ACHN (cell line): ENCODE measurements at places on chromosomes 16 and 17.

GRCh38 chr17:19812407-19812806 is 55.3 kb downstream of the ULK2 start:
- DNase-seq, result peak; percentile 7

DNA sequence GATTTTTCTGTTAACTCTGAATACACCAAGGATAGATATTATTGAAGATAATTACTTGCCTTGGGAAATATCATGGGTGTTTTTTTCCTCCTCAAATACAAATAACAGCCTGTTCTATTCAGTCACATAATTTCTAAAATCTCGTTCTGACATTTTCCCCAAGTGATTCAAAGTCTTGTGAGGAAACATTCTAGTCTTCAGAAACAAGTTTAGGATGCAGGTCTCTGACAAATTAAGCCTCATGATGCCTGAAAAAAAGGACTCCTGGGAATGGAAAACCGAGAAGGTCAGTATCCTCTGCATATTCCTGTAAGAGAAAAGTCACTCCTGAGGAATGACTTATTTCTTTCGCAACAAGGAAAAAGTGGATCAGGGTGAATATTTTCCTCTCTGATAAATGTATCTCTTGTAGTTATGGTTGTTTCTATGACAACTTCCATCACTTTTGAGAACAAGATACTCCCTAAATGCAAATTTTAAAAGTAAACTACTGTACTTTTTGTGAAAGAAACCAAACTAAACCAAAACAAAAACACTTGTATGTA is 384.6 kb downstream of the CNTNAP4 start:
- no peak for DNase-seq

DNA sequence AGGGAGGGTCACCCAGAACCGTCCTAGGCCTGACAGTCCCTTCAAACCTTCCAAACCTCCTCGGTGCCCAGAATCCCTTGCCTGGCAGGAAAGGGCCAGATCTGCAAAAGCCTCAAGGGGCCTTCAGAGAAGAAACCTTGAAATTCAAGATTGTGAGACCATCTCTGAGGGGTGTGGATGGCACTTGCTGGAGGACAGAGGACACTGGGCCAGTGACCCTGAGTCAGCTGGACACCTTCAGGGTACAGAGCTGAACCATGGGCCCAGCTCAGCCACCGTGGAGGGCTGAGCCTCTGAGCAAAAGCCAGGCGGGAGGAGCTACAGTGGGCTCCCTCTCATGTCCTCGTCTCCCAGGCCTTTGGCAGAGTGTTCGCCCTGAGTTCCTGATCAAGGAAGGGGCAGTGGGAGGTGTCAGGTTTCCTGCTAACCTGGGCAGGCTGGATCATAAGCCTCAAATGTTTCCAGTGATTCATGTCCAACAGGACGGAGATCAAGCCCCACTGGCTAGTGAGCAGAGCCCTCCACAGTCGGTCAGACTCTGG is 3.0 kb downstream of the PDILT start:
- DNase-seq, result no peak

DNA sequence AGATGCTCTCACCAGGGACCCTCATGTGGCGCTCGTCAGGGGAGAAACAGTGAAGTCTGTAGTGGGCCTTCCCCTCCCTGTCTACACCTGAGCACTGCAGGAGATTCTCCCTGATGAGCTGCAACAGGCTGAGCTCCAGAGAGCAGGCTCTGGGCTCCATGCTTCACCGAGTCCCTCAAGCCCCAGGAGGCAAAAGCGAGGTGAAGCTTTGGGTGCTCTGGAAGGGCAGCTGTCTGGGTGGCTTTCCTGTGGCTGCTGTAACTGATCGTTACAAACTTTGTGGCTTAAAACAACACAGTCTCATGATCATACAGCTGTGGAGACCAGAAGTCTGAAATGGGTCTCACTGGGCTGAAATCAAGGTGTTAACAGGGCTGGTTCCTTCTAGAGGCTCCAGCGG is 12.1 kb upstream of the CD300LD start:
- peak; percentile 7 for DNase-seq

DNA sequence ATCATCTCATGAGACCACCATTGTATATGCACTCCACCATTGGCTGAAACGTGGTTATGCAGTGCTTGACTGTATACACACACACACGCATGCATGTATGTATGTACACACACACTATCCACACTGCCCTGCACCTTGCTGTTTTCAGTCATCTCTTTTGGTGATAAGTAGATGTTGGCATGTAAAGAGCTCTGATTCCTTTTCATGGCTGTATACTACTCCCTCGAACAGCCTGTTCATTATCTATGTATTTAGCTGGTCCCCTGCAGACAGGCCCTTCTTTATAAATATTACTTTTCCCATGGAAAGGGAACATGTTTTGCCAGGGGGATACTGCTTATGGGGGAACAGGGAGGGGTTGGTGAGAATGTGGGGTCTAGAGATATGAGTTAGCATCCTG is 349.4 kb downstream of the FOXL1 start:
- DNase-seq, result no peak

DNA sequence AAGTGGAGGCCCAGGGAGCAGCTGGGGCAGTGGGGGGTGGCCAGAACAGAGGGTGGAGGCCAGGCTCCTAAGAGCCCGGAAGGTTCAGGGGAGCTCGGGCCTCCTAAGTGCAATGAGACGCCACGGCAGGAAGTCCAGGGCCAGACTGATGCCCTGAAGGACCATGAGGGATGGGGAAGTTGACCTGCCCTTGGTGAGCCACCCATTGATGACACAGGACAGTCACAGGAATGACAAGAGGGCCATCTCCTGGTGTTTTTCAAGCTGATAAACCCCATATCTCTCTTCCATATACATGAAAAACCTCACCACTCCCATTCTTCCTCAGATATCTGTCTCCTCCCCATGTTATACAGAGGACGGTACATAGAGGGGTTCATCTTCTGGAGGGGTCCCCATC is 5.8 kb upstream of the MRPL58 start:
- DNase-seq, result no peak

DNA sequence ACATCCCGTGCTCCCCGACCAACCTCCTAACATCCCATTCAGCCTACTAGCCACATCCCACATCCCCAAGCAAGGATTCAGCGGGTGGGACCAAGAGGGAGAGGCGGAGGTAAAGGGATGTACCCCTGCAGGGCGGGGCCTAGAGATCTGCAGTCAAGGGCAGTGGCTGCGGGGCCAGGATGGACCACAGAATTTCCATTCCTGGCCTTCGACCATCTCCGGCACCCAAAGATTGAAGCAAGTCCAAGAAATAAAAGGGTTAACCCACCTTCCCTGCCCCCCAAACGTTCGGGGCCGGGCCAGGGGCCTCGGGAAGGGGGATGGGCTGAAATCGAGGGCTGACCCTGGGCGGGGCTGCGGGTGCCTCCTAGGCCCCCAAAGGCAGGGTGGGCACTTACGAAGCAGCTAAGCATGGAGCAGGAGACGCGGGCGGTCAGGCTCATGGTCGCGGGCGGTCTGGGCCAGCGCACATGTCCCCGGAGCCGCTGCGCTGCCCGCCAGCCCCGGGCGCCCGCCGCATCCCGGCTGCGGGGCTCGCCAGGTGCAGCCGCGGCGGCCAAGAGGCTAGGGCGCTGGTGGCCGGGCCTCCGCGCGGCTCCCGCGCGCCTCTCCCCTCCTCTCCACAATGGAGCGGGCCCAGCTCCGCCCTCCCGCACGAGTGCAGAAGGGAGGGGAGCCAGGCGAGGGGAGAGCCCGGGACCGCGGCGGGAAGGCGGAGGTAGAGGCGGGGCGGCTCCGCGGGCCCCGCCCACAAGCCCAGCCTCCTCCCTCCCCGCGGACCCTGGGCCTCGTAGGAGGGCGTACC is at the start of gene MTMR4:
Gene MTMR4 (minus strand): TSS at position 674 of the 805 bp plus-strand sequence. CDS start 231 bp downstream, at position 443.
- DNase-seq, result peak; percentile 88

- peak; percentile 65 for DNase-seq
These were observed 68.2 kb downstream of the MYO18A start for GRCh38 chr17:29111816-29112499.

DNA sequence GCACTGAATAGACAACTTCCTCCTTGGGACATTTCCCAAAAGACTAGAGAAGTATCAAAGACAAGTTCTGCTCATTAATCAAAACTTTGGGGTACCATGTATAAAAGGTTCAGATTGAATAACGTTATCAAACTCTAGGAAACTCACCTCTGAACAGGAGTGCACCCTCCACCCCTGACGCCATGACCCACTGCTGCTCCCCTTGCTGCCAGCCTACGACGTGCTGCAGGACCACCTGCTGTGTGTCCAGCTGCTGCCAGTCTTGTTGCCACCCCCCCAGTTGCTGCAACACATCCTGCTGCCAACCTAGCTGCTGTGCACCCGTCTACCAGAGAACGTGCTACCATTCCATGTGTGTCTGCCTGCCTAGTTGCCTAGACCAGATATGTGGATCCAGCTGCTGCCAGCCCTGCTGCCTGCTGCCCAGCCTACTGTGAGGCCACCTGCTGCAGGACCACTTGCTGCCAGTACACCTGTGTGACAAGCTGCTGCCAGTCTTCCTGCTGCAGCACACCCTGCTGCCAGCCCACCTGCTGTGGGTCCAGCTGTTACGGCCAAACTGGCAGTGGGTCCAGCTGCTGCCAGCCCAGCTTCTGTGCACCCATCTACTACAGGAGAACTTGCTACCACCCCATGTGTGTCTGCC is 13.8 kb upstream of the KRTAP9-2 start:
- no peak for DNase-seq

DNA sequence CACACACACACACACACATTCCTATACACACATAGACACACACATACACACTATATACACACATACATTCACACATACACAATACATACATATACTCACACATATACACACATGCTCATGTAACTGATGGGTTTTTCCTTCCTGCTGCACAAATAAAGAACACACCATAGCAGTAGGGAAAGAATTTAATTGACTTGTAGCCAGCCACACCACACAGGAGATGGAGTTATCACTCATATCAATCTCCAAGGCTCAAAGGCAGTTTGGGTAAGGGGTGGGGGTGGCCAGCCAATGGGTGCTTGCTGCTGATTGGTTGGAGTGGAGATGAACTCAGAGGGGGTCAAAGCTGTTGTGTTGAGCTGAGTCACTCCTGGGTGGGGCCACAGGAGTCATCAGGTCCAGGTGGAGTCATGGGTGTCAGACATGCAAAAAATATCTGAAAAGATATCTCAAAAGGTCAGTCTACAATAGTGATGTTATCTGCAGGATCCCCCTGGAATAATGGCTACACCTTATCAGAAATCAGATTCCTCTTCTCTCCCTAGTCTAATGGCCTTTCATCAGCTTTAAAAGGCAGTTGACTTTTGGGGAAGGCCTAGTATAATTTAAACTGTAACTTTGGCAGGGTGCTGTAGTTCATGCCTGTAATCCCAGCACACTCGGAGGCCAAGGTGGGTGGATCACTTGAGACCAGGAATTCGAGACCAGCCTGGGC is 46.1 kb downstream of the WSB1 start:
- DNase-seq, result peak; percentile 55

DNA sequence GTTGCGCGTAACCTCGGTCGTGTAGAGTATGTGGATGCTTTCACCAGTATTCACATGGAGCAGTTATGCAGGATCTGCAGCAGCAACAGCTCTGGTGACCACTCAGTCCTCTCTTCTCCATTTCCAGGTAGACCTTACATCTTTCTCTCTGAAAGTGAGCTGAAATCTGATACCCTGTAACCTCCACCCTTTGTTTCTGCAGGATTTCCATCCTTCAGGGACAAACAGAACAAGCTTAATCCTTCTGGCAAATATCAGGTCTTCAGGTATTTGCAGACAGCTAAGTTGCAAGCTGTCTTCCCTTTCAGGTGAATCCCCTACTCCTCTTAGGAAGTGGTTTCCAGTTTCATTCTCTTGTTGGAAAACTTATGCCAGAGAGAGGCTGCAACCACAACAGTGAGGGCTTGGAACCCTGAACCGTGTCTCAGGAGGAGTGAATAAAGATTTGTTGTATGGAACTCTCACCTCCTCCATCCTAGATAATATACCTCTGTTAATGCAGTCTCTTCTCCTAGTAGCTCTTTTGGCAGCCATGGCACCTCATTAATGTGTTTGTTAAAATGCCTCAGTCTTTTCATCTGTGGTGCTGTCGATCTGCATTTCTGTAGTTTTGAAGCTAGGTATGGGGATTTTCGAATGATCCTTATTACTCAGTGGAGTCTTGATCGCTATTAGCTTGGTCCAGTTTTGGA is 172.5 kb downstream of the PRKCA start:
- no peak for DNase-seq

GRCh38 chr16:76665571-76666275 is 388.5 kb downstream of the CNTNAP4 start:
- DNase-seq, result no peak

GRCh38 chr17:69575346-69575761 is 160.9 kb downstream of the MAP2K6 start:
- peak; percentile 74 for DNase-seq

- DNase-seq, result no peak
These were observed 78.8 kb downstream of the CCDC182 start for GRCh38 chr17:57666201-57666870.

GRCh38 chr17:13350466-13350865 is 251.3 kb downstream of the HS3ST3A1 start:
- no peak for DNase-seq

DNA sequence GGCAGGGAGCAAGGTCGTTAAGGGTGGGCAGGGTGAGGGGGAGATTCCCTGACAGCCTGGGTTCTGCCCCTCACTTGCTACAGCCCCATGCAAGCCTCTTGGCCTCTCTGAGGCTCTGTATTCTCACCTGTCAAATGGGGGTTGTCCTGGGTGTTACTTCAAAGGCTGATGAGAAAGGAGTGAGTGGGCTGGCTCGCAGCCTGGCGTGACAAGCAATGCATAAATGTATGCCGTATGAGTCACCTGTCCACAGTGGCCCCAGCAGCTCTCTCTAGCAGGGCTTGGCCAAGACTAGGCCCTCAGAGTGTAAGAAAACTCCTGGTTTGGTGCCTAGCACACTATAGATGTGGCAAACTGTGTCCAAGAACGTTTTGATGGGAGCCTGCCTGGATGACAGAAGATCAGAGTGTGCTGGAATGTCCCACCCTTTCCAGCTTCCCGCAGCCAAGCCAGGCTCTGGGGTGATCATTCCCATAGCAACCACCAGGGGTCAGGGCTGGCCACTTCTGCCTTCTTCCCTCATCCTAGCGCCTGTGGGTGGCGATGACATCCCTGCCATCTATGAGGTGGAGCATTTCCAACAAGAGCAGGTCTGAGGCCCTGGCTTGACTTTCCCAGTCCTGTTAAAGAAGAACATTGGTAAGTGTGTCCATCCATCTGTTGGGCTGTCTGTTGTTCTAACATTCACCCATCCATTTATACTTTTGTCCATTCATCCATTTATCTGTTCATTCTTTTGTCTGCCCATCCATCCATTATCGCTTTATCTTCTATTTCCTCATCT is 37.2 kb upstream of the ADGRG1 start:
- DNase-seq, result peak; percentile 85

DNA sequence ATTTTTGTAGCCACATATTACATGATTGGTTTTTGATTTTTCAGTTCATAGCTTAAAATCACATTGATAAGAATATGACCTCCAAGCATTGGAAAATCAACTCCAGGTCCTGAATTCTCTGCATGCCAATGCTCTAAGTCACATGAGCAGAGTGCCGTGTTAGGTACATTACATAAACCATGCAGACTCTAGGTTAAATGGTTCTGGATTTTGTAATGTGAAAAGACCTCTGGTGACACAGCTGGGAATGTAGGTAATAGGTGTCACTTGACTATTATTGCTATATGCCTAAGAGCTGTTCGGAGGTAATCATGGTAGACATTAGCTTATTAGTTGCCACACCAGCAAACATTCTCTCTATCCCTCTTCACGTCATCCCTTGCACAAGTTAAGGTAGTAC is 231.1 kb upstream of the SALL1 start:
- DNase-seq, result peak; percentile 18

GRCh38 chr17:68908045-68908444 is 47.1 kb downstream of the ABCA8 start:
- DNase-seq, result no peak
